ENCODE measurements at places on chromosomes 4 and X. TPM values are rescaled to one million over a fixed set of nuclear protein-coding genes. Genes with fewer than 3 reads are reported as not detected.

The GRPR gene
- total RNA-seq, result not detected

The CAPN6 gene
- 0.24 TPM for total RNA-seq

The CD38 gene
- under 0.01 TPM for total RNA-seq

The MAGIX gene
- total RNA-seq, result 3.0 TPM

The PCSK1N gene
- total RNA-seq, result 0.21 TPM

The SPANXB1 gene
- total RNA-seq, result not detected

The GPR82 gene
- not detected for total RNA-seq

The PNMA3 gene
- total RNA-seq, result not detected

The MAGED4B gene
- total RNA-seq, result not detected

The CMC4 gene
- 11.1 TPM for total RNA-seq

The ARHGEF6 gene
- total RNA-seq, result 0.72 TPM
